ENCODE measurements at places on chromosomes 12 and 14. TPM values are rescaled to one million over a fixed set of nuclear protein-coding genes. Genes with fewer than 3 reads are reported as not detected.

Gene DNAAF2
- 11.7 TPM for total RNA-seq

Gene ESPL1
- 47.9 TPM for total RNA-seq

Gene OR4E2
- total RNA-seq: not detected

Gene FSCB
- not detected for total RNA-seq

Gene PARPBP
- 30.1 TPM for total RNA-seq

Gene CD163
- total RNA-seq: 0.62 TPM

Gene MYH6
- total RNA-seq: not detected

Gene RNF212B
- total RNA-seq: not detected

Gene SMOC1
- 0.04 TPM for total RNA-seq

Gene PRB4
- not detected for total RNA-seq

Gene FRMD6
- 0.53 TPM for total RNA-seq

Gene SPRYD4
- 2.6 TPM for total RNA-seq

Gene PTCSC3
- not detected for total RNA-seq

Gene MOK
- total RNA-seq: 4.9 TPM

Gene GDF3
- not detected for total RNA-seq

Gene MMP17
- 18.0 TPM for total RNA-seq

Gene UNG
- total RNA-seq: 59.8 TPM

Gene SLC17A8
- total RNA-seq: not detected

Gene KRT79
- total RNA-seq: 0.27 TPM

Gene STXBP6
- total RNA-seq: 0.54 TPM

Gene CPNE6
- total RNA-seq: not detected

Gene RERGL
- total RNA-seq: not detected

Gene MYF5
- total RNA-seq: not detected

Gene CBLN3
- 0.44 TPM for total RNA-seq

Gene COA8
- total RNA-seq: 35.5 TPM

Gene TAC3
- total RNA-seq: 1.7 TPM

Gene RASSF9
- total RNA-seq: not detected

Gene KERA
- total RNA-seq: not detected

Gene OVCH1
- not detected for total RNA-seq

Gene FOXM1
- 42.8 TPM for total RNA-seq

Gene SHMT2
- 243 TPM for total RNA-seq

Gene SOX5
- 11.9 TPM for total RNA-seq

Gene IFNG-AS1
- not detected for total RNA-seq

Gene GUCY2C
- not detected for total RNA-seq

Gene TRAFD1
- 46.7 TPM for total RNA-seq

Gene WDHD1
- 34.1 TPM for total RNA-seq

Gene GPRC5A
- total RNA-seq: 0.64 TPM

Gene G2E3
- 24.2 TPM for total RNA-seq

Gene MANSC4
- total RNA-seq: not detected

Gene DHRS2
- 62.9 TPM for total RNA-seq

Gene KIF5A
- 14.2 TPM for total RNA-seq

Gene DLGAP5
- 56.0 TPM for total RNA-seq

Gene RECQL
- total RNA-seq: 22.8 TPM

Gene BCL11B
- 0.18 TPM for total RNA-seq

Gene EGLN3
- 13.0 TPM for total RNA-seq

Gene SPTB
- 40.1 TPM for total RNA-seq

Gene PTGDR
- not detected for total RNA-seq

Gene RERG
- 4.3 TPM for total RNA-seq

Gene NTN4
- total RNA-seq: 0.13 TPM

Gene ACOT6
- total RNA-seq: not detected

Gene TAS2R19
- 1.2 TPM for total RNA-seq

Gene LMNTD1
- not detected for total RNA-seq

Gene EAPP
- 19.0 TPM for total RNA-seq

Gene LALBA
- total RNA-seq: not detected

Gene TMCC3
- not detected for total RNA-seq

Gene KRT77
- total RNA-seq: not detected

Gene PLBD2
- total RNA-seq: 33.1 TPM

Gene RAD9B
- total RNA-seq: 0.51 TPM
